ENCODE measurements at places on chromosomes 7 and 10.
A peak's percentile ranks its signal among the peaks of the same experiment; 100 is the strongest.

DNA sequence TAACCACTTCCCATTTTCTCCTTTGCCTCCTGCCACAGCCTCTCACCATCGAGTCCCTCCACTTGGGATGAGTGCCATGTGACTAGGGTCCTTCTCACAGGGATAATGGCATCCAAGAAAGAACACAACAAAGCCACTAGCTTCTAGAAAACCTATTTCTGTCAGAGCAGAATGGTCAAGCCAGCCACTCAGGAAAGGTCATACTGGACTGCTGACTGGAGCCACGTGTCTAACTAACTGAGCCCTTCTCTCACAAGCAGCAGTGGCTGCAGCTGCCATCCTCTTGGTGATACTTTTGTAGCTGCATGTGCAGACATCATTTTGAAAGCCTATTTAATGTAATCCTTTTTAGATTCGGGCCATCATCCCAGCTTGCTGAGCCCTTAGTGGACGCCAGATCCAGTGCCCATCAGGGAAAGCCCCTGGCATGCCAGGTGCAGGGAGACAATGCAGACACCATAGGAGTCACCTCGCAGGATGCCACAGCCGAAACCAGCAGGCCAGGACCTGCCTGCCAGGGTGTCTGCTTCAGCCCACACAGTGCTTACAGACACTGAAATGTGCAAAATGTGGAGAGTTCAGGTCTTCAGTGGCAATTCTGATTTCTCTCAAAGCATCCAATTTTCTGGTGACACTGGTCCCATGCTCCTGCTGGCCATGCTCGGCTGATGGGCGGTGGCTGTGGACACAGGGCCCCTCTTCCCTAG lies 98.3 kb upstream of the DDC start:
- DNase-seq, result no peak

GRCh38 chr7:18590744-18591340 lies 95.3 kb downstream of the HDAC9 start:
- peak; percentile 54 for DNase-seq

DNA sequence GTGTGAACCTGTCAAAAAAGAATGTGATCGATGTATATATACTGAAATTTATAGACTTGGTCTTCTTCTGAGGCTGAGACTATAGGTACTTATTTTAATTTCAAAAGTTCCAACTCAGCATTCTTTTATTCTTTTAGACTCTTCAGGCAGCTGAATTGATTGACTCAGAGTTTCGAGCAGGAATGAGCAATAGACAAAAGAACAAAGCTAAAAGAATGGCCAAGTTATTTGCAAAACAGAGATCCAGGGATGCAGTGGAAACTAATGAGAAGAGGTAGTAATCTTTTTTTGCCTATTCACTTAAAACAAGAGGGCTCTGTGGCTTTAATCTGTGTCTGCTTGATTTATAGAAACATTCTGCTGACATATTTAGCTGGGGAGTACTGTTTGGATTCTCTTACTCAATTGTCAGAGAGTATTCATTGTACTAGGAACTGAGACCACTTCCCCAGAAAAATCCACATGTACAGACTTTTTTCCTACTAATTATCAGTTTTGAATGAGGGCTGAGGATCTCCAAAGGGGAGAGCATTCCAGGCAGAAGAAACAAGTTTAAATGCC lies 30.1 kb downstream of the BTAF1 start:
- DNase-seq, result no peak

DNA sequence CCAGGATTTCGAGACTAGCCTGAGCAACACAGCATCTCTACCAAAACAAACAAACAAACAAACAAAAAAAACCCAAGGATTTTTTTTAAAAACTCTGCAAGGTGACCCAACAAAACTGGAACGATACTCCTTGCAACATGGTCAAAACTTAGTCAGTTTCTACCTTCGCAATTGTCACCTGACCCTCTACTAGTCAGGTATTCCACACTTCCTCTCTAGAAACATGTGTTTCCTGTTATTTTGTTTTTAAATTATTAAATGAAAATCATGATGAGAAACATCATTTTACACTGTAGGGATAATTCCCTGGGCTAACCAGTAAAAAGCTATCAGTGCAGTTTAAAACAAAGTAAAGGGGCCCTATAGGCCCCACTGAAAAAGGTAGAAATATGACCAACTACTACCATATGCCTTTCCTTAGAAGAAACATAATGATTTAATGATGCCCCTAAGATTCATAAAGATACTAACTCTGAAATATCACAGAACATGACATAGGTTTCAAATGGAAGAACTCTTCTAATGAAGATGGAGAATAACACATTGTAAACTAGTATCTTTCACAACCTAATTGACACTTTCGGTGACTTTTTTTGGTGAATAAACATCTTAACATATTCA lies 8.7 kb downstream of the BRAF start:
- no peak for DNase-seq

DNA sequence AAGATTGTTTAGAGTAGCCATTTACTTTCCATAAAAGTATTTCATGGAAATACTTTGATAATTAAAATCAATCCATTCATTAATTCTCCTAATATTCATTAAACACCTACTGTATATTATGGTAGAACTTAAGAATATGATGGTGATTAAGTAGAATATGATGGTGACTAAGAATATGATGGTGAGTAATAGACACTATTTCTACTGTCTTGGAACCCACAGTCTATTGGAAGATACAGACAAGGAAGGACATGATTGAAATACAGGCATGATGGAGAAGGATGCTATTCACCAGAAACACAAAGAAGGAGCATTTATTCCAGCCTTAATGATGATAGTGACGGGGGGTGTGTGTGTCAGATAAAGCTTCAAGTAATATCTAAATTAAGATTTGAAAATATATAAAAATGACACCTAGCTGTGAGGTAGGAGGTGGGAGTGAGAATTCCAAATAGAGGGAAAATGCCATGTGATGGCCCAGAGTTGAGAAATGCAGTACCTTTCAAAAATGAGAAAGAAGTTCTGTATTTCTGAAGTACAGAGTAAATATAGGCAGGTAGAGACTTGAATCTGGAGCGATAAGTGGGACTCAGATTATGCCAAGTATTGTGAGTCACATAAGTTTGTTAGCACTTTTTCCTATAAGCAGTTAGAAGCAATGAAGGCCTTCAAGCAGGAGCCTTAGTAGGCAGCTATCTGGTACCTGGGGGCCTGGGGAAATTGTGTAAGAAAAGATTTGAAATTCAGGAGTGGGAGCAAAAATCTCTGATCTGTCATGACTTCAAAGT lies 12.5 kb upstream of the CDK13 start:
- no peak for DNase-seq

DNA sequence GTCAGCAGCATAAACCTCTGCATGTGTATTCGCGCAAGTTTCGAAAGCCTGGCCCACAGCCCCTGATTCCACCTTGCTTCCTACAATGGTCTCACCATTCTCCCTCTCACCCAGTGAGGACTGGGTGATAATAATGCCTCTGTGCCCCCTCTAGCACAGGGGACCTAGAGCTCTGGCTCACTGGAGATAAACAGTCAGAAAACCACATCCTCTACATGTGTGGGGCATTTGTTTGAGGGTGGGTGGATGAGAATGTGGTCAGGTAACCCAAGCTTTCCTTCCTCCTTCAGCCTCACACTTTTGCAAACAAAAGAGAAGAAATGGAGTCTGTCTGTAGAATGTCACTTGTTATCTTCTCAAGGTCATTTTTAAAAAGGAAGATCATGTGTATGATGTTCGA lies 373.5 kb downstream of the KCNMA1 start:
- DNase-seq, result no peak

DNA sequence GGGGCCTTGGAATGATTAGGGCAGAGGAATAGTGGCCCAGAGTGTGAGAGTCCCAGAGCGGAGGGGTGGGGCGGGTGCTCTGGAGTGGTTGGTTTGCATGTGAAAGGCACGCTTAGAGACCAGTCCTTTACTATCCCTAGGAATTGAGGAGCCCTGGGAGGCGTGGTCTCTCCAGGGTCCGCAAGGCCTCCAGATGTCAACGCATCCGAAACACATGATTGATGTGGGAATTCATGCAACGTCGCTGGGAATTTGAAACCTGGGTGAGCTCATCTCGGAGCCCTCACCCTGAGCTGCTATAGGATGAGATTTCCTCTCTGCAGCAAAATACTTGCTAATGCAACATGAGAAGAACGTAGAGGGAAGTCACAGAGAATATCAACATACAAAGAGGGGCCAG lies 51.2 kb downstream of the NPTX2 start:
- DNase-seq, result no peak

Measured in NCI-H1105 treated with DMSO at 0.1 percent for 48 hours (cell line).